ENCODE measurements at places on chromosomes 12 and 14.

DNA sequence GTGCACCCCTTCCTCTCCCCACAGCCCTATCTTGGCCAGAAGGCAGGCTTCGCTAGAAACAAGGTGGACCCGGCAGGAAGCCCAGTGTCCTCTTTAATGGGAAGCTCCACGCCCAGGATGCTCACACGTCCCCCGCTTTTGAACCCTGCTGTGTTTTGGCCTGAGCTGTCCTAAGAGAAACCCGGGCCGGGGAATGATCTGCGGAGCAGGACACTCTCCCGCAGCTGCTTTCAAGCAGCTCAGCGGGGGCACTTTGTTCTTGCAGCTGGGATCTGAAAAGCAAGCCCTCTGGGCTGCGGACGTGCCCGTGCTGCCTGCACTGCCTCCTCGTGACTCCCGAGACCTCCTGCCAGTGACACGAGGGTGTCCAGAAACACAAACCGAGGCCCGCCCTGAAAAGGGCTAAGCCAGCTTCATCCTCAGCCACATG, 30.0 kb downstream of the SCARB1 start:
- DNase-seq: no peak

- no peak for DNase-seq
These were observed 84.8 kb downstream of the TESC start for GRCh38 chr12:117014342-117014887.

DNA sequence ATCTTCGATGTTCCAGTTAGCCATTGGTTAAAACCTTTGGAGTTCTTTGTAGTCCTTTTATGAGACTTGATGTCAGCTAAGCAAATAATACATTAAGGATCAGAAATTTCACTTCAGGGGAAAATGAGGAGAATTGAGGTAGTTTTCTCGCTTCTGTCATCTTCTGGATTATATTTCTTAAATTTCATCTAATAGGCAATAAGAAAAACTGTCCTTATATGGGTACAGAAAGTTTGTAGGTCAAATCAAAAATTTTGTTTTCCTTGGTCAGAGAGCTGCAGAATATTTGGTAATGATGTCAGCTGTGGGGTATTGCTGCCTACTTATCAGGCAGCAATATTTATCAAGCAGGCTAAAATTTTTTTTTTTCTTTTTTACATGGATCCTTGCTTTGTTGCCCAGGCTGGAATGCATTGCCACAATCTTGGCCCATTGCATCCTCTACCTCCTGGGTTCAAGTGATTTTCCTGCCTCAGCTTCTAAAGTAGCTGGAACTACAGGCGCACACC, 37.1 kb downstream of the RIMKLB start:
- no peak for DNase-seq

- no peak for DNase-seq
These were observed 1838.6 kb upstream of the SEL1L start for GRCh38 chr14:83372271-83372670.

- no peak for DNase-seq
These were observed 444.6 kb upstream of the DCN start for GRCh38 chr12:91627225-91627624.

- peak; percentile 84 for DNase-seq
These were observed 496.4 kb downstream of the PCNX1 start for GRCh38 chr14:71403656-71404055.

DNA sequence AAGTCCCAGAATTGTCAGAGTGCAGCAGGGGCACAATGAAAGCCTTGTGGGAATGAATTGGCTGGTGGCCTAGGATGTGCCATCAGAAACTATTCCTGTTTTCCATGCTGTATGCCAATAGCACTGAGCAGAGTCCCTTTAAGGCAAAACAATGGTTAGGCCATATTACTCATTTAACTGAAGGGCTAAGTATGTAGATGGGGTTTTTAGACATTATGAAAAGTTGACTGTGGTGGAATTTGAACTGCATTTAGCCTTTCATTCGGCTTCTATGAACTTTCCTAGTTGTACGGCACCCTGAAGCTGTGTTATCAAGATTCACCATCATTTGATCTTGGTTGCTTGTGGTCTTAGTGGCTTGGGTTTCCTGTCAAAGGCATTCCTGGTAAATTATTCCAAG, 24.8 kb downstream of the IL26 start:
- DNase-seq: no peak

DNA sequence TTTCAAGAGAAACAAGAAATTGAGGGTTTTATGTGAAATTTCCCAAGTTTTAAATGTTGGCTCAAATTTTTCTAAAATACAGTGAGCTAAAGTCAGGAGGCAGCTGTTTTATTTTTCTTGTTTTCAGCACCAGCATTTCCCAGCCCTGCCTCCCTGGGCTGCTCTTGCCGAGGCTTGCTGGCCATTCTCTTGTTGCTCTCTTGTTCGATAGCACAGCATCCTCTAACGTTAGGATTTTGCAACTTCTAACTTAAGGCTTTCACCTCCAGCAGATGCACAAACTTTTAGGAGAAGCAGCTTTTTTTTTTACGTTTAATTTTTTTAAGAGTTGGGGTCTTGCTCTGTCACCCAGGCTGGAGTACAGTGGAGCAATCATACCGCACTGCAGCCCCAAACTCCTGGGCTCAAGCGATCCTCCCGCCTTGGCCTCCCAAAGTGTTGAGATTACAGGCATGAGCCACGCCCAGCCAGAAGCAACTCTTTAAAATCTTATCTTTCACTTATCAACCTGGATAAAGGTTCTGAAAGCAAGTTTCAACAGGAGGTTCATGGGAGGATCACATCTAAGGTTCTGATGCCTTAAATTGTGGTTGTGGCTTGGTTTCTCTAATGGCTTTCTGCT, 40.2 kb downstream of the B4GALNT3 start:
- DNase-seq: no peak

DNA sequence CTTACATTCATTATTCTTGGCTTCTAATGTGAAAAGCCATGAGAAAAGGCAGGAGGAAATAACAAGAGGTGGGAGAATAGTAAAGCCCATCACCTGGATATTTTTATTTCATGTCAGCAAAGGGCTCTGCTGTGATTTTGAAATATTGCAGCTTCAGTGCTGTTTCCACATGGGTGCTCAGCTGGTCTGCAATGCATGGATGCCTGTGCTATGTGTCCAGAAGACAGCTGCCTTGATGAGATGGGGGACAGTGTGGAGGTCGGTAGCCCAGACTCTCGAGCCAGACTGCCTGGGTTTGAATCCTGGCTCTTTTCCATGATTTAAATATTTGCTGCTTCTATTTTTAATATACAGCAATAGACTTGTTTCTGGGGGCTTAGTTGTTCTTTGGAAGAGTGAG, 477.5 kb upstream of the GARIN6 start:
- DNase-seq: no peak

DNA sequence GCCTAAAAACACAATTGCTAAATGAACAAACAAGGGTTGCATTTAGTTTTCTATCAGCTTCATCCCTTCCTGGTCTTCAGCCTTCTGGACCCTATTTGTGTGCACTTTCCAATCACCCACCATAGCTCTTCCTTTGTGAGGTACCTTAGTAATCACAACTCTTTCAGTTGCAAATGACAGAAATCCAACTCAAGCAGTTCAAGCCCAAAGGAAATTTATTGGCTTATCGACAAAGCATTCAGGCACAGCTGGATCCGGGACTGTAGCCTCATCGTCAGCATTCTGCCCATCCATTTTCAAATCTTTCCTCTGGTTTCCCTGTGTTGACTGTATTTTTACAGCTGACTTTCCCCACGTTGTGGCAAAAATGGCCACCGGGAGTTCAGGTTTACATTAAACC, 148.6 kb upstream of the VASH1 start:
- no peak for DNase-seq

DNA sequence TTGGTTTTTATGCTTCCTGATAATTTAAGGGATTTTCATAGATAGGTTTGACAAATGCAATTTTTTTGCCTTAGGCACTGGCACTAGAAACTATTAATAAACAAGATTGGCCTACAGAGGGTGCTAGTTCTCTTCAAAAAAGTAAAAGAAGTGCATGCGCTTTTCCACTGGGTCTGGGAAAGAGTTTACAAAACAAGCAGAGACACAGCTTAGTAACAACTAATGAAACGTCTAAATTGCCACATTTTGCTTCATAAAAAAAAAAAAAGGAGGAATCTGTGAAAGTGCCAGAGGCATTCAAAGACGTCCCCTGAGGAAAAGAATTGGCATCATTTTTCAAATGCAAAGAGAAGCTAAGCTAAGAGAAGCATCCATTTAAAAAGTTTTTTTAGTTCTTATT, 58.3 kb upstream of the EEA1 start:
- peak; percentile 72 for DNase-seq

DNA sequence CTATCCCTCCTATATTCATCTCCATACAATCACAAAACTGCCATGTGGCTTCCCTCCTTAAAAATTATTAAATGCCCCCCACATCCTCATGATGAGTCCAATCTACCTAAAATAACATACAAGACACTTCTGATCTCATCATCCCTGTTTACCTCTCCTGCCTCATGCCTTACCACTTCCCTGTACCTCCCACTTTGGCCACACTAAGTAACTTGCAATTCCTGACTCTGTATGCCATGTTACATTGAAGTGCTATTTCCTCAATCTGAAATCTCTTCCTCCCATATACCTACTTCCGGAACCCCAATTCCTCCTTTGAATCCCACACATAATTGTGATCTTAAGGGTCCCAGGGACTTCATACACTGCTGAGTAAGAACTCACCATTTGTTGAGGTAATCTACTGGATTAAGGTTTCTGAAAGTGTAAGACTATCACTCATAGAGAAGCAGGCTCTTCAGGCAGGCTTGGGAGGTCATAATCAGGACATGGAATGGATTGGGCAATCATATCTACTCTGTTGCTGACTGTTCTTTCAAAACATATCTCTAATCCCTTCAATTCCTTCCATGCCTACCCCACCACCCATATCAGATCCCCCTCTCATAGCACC, 117.6 kb upstream of the PLEKHG7 start:
- no peak for DNase-seq

GRCh38 chr12:85713373-85713772, 122.8 kb downstream of the RASSF9 start:
- no peak for DNase-seq

DNA sequence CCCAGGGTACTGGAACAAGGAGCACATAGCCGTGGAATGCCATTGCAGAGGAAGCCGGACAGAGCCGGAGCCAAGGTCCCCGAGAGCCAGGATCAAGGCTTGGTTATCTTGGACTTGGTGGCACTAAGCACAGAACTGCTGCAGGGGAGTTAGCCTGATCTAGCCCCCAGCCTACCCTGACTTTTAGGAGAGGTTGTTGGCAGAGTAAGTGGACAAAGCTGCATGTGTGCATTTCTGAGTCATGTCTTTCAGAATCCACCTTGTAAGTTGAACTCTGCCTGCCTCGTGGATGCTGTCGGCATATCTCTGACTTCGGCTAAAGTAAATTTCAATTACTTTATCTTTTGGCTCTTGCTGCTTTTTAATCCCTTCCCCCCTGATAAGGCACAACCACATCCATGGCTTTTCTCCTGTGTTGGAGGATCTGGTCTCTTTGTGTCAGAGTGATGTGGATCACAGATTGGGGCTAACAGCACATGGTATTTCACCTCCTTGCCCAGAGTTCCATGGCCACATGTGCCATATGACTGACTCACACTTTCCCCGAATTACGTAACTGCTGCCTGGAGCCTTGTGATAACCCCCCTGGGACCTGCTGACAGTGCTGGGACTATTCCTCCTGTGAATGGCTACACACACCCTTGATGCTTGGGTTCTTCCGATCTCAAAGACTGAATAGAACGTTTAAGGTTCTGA, 240.3 kb downstream of the EMP1 start:
- DNase-seq: no peak

DNA sequence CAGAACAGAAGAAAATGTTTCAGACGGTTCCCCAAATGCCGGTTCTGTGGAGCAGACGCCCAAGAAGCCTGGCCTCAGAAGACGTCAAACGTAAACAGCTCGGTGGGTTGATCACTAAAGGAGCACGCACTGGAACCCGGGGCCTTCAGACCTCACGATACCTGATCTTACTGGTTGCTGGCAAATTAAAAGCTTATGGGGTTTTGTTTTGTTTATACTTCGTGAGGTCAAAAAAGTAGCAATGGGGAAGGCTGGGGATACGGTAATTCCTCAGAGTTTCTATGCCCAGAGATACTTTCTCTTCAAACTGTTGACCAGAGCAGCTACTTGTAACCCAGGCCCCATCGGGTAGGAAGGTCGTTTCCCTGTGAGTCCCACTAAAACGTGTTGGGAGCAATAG, 1.7 kb downstream of the CDKN1B start:
- DNase-seq: no peak

DNA sequence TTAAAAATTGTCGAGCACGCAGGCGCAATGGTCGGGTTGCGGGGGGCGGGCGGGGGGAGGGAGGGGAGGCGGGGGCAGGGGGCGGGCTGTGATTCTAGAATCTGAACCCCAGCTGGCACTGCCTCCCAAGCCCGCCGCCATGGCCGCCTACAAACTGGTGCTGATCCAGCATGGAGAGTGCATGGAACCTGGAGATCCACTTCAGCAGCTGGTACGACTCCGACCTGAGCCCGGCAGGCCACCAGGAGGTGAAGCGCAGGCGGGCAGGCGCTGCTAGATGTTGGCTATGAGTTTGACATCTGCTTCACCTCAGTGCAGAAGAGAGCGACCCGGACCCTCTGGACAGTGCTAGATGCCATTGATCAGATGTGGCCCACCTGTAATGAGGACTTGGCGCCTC, 118.4 kb downstream of the NTN4 start:
- no peak for DNase-seq

DNA sequence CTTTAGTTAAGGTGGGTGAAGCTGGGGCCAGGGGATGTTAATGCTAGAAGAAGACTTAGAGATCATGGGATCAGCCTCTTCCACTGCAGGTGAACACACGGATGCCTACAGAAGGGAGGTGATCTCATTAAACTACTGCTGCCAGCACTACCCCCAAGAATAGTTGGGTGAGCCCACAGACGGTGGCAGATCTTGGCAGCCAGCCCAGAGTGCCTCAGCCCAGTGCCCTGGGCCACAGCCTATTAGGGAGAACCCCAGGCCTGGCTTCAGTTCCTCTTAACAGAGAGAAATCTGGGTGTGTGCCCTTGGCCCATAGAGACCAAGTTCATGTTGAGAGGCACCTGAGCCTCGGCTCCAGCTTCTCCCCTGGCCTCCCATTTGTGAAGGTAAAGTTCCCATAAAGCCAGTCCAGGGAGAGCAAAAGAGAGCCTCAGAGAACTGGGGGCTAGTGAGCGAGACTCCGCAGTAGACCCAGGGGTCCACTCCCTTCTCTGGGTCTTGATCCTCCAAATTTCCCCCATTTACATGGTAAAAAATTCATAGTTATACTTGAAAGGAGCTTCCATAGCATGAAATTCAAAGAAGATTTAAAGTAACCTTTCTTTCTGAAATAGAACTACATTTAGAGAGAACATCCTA, 125.0 kb upstream of the CCND2 start:
- DNase-seq: peak; percentile 96

DNA sequence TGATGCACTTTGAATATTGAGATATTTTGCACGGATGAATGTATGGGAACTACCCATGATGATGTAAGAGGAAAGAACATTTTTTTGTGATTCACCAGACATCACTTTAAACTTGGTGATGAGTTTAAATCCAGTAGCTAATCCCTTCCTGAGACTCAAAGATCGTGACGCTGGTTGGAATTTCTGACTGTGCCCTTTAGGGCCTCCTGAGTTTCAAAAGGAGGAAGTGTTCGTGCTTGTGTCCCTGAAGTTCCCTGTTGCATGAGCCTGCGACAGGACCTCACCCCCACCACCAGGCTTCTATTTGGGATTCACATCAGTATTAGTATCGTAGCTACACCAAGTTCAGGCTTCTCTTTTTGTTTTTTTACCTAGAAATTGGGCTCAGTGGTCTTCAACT, 18.6 kb upstream of the RIN3 start:
- no peak for DNase-seq
